GM19239 (cell line): ENCODE measurements at places on chromosomes 2 and 18.

GRCh38 chr2:156818944-156819343 is 382.8 kb downstream of the GPD2 start:
- no peak for DNase-seq

DNA sequence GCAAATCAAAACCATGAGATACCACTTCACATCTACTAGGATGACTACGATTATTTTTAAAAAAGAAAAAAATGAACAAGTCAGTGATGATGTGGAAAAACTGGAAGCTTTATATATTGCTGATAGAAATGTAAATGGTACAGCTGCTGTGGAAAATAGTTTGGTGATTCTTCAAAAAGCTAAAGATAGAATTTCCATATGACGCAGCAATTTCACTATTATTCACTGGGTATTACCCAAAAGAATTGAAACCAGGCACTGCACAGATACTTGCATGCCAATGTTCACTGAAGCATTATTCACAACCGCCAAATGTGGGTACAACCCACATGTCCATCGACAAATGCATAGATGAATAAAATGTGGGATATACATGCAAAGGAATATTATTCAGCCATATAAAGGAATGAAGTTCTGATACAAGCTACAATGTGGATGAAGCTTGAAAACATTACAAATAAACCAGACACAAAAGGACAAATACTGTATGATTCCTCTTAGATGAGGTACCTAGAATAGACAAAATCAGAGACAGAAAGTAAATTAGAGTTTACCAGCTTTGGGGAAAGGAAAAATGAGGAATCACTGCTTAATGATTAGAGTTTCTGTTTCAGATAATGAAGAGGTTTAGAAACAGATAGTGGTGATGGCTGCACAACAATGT is 11.1 kb downstream of the RTTN start:
- DNase-seq: no peak

DNA sequence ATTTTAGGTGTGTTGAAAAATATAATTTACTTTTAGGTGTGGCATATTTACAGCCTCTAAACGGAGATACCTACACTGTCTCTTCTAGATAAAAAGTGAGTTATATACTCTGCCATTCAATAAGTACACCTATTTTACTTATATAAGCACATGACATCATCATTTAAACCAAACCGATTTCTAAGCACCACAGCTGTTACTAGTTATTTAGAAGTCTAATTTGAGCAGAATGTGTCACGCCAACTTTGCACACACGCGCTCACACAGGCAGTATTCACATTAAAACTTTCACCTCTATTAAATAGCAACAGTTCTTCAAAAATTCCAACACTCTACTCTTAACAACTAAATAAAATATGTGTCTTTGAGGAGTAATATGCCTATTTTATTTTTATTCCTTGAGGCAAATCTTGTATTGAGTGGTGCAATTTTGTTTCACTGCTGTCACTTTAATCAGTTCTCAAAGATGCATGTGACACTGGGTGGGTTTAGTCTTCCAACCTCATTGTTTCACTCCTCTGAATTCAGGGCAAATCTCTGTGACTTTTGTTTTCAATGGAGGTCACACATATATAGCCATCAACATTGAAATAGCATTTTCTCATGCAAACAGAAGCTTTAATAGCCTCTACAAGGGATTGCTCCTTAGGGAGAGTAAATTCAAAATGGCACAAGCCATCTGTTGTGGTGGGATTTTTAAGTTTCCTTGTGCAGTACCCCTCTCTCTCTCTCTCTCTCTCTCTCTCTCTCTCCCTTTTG is 721.0 kb downstream of the PLCL1 start:
- DNase-seq: no peak

GRCh38 chr2:216206041-216206703 is 97.0 kb downstream of the XRCC5 start:
- no peak for DNase-seq

GRCh38 chr2:61411109-61411508 is 59.8 kb downstream of the USP34 start:
- DNase-seq: no peak

DNA sequence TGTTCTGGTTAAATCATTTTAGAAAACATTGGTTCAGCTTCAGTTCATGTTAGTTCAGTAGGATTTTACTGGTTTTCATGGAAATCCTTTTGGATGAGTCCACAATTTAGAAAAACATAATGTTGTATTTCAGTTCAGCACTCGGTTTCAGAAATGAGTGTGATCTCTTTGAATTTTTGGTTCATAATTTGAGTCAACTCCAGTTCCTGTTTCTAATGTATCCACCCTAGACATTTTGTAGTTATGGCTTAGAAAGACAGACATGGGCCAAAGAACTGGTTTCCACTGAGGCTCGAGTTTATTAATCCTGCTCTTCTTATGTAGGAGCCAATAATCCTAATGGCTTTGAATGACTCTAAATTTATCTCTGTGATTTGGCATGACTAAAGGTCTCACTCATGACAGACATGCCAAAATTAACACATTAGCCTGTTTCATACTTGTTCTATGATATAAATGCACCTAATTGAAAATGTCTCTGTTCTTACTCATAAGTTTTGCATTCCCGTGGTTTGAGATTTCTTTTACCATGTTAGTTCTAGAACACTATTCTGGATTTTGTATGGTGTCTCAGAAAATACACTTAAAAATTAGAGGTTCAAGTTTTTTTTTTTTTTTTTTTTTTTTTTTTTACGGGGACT is 82.3 kb upstream of the SPRED2 start:
- no peak for DNase-seq

GRCh38 chr18:25799231-25799630 is 291.2 kb downstream of the SS18 start:
- no peak for DNase-seq

DNA sequence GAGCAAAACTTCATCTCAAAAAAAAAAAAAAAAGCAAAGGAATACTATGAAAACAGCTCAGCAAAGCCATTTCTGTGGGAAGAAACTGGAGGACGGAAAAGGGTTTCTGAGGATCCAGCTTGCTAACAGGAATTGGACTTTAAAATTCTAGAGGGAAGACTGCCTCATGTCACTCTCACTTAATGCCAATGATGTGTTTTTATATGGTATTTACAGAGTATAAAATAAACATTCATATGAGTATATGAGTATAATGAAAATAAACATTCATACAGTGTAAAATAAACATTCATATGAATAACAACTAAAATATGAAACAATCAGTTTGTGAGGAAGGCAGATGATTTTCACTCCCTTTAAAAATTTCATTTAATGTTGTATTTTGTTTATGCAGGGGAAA is 43.9 kb downstream of the CHMP3 start:
- no peak for DNase-seq

- no peak for DNase-seq
These were observed 36.7 kb downstream of the NDUFAF7 start for GRCh38 chr2:37268111-37268510.

DNA sequence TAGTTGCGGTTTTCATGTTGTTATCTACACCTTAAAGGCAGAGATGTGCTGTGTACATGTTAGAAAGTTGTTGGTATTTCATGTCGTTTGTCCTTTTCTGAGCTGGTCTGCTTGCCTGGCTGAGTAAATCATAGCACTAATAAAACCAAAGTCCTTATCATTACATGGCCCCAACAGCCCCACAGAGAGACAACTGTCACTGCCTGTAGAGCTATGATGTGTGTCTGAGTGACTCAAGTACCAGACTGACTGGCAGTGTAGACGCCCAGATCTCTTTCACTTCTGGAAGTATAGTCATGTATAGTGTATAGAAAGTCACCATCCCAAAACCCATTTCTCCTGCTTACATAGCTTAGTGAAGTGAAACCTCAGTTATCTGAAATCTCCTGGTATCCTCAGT is 4.3 kb downstream of the SOCS6 start:
- DNase-seq: no peak

DNA sequence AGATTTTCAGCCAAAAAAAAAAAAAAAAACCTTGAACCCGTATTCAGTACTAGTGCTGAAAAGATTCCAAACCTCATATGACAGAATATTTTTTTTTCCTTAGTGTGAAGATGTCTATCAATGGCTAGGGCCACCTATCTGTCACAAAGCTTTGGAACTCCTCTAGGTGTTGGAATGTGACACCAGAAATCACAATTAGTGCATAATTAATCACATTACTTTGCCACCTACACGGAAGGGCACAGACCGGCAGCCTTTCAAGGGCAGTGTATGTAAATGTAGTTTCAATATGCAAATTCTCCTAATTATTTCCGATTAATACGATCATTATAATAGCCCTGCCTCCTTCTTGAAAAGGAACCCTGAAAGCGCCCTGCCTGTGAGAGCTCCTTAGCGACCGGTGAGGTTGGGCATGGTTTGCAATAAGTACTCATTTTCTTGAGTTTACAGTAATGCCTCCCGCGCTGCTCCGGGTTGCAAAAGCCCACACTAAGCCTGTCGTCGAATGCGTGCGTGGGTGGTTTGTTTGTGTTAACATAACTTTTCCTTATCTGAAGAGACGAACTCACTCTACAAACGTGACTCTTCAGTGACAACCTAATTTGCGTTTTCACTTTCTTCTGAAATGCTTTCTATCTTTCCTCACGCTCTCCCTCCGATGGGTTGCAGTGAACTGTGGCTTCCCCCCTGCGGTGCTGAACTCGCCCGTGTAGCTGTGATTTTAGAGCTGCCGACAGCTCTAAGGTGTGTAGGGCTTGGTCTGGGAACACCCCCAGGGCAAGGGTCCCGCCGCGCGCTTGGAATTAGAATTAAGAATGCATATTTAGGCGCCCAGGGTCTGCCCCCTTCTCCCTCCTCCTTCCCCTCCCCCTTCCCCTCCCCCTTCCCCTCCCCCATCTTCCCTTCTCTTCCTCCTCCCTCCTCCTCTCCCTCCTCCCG is 765 bp upstream of the ID2 start:
- DNase-seq: no peak

- DNase-seq: no peak
These were observed 1293.6 kb upstream of the ZEB2 start for GRCh38 chr2:145813481-145813880.

DNA sequence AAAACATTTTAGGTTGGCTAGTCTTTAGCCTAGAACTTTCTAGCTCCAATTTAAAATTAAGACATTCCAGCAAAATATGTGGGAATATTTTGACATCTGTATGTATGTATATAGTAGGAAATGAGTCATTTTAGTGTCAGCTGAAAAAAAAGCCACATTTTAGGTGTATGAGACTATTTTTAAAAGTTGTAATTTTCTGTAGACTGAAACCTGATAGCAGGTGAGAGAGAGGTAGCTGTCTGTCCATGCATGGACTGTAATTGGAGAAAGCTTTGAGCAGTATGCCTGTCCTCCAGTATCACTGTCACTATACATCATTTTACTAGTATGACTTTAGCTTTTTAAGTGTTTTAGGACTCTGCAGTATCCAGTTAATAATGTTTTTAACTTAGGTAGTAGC is 26.1 kb upstream of the PPP1R1C start:
- no peak for DNase-seq

DNA sequence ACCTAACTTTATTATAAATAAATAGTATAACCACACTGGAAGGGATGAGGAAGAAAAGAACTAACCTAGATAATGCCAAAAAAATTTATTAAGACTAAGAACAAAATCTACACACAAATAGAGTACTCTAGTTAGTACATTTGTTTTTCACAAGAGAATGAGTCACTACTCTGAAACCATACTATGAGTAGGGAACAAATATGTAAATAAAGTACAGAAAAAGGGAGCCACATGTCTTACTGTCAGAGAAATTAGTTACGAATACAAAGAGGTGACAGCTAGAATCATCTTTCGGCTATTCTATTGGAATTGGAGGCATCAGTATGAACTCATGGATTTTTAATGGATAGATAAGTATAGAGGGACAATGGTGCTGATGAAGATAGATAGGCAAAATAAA is 150.5 kb downstream of the COPS8 start:
- no peak for DNase-seq

- no peak for DNase-seq
These were observed 20.9 kb upstream of the AGFG1 start for GRCh38 chr2:227450926-227451654.

DNA sequence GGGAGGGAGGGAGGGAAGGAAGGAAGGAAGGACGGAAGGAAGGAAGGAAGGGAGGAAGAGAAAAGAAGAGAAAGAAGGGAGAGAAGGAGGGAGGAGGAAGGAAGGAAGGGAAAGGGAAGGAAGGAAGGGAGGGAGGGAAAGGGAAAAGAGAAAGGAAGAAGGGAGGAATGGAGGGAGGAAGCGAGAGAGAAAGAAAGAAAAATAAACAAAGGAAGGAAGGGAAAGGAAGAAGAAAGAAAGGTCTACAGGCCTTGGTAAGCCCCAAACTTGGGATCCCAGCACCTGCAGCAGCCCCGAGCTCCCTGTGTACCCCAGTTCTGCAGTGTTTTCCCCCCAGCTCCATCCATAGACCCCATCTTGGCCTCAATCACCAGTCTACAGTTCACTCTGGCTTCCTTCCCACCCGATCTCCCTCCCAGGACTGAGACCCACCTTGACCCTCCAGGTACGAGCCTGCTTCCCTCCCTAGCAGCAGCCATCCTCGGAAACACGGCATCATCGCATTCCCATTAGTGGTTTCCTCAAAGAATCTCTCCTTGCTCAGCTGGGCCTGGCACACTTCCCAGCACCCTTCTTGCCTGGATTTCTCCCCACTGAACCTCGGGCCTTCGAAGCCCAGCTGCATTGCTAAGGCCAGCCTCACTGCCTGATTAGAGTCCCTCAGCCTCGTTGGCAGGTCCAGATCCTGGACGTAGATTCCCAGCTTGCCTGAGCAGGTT is 46.1 kb upstream of the SH3BP4 start:
- DNase-seq: no peak

DNA sequence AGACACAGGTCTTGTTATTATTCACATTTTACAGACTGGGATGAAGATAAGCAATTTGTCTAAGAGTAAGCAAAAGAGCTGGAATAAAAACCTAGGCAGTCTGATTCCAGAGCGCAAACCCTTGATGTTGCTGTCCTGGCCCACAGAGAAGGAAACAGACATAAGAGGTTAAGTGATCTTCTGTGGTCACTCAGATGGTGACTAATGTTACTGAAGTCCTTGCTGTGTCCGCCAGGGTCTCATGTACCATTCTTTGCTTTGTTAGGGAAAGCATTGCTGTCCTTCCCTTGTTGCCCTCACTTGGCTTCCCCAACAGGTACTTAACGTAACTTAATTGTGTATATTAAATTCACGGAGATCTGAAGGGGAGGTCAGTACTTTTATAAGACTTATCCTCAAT is 14.9 kb upstream of the FAP start:
- DNase-seq: no peak

DNA sequence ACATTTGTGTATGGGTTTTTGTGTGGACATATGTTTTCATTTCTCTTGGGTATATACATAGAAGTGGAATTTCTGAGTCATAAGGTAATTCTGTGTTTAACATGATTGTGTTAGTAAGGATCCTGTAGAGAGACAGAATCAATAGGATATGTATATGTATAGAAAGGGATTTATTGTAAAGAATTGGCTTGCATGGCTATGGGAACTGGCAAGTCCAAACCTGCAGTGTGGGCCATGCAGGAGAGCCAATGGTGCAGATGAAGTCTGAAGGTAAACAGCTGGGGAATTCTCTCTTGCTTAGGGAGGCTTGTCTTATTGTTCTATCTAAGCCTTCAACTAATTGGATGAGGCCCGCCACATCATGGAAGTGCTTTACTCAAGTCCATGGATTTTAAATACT is 39.2 kb upstream of the IL1R2 start:
- no peak for DNase-seq

- DNase-seq: no peak
These were observed 301.9 kb downstream of the LRRTM1 start for GRCh38 chr2:80002568-80003157.

GRCh38 chr2:168119515-168120141 is 127.8 kb downstream of the STK39 start:
- DNase-seq: peak; percentile 16
